ENCODE measurements at places on chromosomes 2 and 18.
A peak's percentile ranks its signal among the peaks of the same experiment; 100 is the strongest.

- DNase-seq, result peak; percentile 46
Measured at GRCh38 chr2:55010149-55010591, 40.1 kb downstream of the RTN4 start.

DNA sequence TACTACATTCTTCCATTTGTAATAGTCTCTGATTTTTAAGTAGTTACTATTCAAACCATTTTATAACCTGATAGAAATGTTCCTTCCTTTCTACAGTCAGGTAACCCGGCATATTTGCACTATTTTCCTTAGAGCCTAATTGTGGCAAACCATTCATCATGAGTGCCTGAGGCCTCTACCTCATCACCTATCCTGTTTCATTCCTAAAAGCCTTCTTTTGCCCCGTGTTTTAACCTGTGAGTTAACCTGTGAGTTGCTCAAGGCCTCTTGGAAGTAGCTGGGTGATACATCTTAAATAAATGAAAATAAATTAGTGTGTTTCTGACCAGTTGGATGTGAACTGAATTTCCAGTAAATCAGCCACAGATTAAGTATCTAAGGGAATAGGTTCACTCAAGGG, 6.5 kb upstream of the KLHL29 start:
- no peak for DNase-seq

- DNase-seq, result peak; percentile 12
Measured at GRCh38 chr18:42765302-42765701, 350.2 kb downstream of the RIT2 start.

DNA sequence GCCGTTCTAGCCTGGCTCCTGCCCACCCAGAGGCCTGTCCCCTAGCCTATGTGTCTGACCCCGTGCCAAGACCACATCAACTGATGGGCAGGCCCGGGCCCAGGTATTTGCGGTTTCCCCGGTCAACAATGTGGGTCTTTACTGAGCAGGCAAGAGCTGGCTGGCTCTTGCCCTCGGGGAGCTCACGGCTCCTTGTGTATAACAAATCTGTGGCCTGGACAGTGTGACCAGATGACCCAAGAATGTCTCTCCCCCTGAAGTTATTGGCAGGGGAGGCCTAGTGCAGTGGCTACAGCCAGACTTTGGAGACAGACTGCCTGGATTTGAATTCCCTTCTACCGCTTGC, 179.6 kb downstream of the KLHL29 start:
- DNase-seq, result no peak

GRCh38 chr18:63808125-63808524, 32.9 kb downstream of the SERPINB7 start:
- no peak for DNase-seq

- no peak for DNase-seq
Measured at GRCh38 chr2:122029945-122030344, 274.5 kb downstream of the TSN start.

GRCh38 chr2:38652431-38653273, 13.3 kb upstream of the GALM start:
- DNase-seq, result no peak

DNA sequence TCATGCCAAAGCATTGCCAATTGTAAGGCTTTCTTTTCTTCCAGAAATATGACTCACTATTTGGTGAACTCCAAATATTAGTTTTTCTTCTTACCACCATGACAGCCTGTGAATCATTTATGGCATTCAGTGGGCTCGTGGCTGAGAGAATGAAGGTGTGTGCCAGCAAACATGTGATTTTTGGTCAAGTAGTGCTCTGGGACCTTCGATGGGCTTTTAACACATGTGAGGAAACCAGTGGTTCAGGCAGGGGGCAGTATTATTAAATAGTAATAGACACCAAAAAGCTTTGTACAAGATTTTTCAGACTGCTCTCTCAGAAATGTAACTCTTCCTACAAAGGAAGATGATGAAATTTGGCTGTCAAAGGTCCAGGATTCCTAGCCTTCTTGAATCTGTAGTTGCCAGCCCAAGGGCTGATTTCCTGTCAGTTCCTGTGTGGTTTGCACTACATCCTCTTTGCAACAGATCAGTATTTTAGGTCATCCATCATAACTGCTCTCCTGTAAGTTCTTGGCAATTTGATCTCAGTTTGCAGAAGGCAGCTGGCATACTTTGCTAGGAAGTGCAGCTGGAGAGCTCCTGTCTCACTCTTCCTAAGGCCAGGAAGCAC, 64.3 kb downstream of the BABAM2 start:
- DNase-seq, result peak; percentile 99

- peak; percentile 98 for DNase-seq
Measured at GRCh38 chr18:23719634-23720201, 30.5 kb downstream of the LAMA3 start.

GRCh38 chr2:69225933-69226332, 161.1 kb downstream of the GFPT1 start:
- DNase-seq, result no peak

- no peak for DNase-seq
Measured at GRCh38 chr2:71595569-71595968, 142.2 kb downstream of the DYSF start.

DNA sequence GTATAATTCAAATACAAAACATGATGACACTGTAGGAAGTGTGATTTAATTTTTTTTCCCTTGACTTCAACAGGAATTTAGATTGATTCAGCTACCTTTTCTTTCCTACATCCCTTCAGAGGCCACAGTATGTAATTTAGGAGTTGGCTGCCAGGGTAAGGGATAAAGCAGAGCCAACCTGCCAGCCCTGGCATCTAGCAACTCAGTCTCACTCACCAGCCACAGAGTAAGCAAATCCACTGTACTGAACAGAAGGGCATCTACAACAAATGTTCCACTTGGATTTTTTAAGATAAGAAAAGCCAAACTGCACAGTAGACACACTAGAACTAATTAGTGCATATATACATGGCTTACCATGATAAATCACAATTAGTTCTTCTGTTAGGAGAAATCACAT, 54.3 kb upstream of the PEX13 start:
- DNase-seq, result no peak

DNA sequence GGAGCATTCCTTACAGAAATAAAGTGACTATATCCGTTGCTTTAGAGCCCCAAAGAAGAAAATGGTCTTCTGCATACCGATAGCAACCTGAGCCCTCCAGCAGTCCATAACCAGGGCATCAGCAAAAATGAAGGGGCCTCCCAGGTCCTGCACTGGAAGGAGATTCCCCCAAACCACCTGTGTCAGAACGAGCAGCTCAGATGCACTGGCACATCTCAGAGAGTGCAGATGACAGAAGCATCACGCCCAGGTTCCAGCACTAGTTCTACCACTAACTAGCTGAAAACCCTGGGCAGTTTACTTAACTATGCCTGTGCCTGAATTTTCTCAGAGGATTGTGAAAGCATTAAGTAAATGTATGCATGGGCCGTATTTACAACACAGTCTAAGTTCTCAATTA, 466.7 kb upstream of the MYT1L start:
- DNase-seq, result no peak

- peak; percentile 65 for DNase-seq
Measured at GRCh38 chr18:48752928-48753327, 197.8 kb downstream of the SMAD7 start.

DNA sequence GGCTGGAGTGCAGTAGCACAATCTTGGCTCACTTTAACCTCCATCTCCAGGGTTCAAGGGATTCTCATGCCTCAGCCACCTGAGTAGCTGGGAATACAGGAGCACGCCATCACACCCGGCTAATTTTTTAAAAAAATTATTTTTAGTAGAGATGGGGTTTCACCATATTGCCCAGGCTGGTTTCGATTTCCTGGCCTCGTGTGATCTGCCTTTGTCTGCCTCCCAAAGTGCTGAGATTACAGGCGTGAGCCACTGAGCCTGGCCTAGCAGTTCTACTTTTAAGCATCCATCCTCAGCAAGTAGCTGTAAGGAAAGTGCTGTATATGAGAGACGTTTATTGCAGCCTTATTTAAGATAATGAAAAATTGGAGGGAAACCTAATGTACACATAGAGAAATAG, 79.7 kb downstream of the ZDBF2 start:
- DNase-seq, result no peak

DNA sequence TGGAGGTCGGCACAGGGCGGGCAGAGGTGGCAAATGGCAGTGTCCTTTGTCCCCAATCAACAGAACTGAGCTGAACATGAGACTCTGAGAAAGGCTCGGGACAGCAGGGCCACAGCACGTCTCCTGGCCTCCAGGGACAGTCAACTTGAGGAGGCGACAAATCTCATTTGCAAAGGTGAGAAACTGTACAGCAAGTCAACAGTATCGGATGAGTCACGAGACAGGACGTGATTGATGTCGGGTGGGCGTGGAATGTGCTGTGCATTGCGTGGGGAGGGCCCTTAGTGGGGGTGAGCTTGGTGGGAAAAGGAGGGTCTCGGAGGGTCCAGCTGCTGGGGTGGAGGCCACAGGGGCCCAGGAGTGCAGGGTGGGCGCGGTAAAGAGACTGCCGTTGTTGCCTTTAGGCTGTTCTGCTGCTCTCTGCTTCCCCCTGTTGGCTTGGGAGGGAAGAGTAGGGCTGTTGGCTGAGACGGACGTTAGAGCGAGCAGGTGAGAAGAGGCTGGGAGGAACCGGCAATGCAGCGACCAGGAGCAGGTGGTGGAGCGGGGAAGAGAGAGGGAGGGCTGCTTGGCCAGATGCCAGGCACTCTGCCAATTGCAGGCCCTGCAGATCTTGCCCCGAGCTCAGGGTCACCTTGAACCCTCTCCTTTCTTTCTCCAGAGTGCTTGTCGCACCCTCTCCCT, 164.3 kb downstream of the BCL2 start:
- no peak for DNase-seq

GRCh38 chr2:11742317-11742701, 4.1 kb upstream of the LPIN1 start:
- no peak for DNase-seq

DNA sequence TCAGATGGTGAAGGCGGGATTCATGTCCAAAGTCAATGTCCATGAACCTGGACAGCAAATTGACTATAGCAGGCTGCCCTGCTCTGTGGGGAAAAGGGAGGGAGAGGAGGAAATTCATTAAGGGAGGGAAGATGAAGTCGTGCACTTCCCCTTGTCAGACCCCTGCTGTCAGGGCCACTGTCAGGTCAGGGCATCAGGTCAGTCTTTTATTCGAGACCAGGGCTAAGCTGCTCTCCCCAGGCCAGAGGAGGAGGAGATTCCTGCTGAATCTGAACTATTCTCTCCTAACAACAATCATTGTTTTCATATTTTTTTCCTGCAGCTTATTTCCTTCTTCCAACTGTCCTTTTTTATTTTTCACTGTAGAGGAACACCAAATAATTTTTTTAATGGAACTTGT, 17.2 kb downstream of the CNDP1 start:
- DNase-seq, result no peak

DNA sequence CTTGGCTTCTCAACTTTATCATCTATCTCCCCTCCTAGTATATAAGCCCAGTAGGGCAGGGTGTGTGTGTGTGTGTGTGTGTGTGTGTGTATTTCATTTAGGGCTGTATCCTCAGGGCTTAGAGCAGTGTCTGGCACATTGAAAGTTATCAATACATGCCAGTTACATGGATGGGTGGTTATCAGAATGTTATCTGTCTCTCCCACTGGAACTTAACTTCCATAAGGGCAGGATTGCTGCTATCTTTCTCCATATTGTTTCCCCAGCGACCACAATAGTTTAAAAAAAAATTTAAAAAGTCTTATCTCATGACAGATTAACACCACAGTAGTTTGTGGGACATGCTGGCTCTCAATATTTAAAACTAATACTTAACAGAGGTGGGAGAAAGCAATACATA, 488.9 kb downstream of the PLCL1 start:
- no peak for DNase-seq

Measured in fibroblast of lung (primary cell).